T1000 (cell line): ENCODE measurements at places on chromosomes 1 and 21.

DNA sequence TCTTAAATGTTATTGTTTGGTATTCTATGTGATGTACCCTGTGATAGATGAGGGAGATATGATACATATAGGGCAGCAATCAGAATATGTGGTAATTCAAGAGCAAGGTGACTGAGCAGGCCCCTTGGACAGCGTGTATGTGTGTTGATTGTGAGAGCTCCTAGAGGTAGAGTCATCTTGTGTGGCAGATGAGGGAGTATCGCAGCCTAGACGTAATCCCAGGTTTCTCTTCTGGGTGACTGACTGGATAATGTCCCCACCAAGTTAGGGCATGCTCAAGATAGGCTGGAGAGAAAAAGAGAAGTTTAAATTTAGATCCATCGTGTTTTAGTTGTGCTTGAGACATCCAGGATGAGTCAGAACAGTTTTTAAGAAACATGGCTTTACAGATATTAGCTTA is 185.3 kb downstream of the ZP4 start:
- DNase-seq, result no peak

DNA sequence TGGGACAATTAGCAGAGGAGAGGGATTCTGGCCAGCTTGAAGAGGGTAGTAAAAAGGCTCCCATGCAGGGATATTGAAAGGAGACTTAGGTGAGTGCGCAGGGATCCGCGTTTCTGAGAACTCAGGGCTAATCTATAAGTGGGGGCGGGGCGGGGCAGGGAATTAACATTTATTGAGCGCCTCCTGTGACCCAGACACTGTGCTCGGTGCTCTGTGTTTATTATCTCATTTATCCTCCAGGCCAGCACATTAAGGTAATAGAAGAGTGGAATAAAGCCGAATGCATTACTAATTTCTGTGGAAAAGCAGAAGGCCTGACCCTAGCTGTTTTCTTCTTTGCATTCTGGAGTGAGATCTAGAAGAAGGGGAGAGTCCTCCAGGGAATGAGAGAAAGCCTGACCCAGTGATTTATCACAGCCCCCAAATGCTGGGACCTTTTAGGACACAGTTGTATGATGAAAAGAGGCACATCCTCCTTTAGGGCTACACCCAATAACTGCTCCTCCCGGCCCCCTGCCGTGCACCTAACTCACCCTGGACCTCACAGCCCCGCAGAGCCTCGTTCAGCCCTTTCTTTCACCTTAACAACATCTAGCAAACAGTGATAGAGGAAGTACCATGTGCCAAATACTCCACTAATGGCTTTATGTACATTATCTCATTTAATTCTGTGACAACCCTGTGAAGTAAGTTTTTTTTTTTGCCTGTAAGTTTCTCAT is 317.6 kb downstream of the PBX1 start:
- DNase-seq, result no peak

- DNase-seq, result no peak
These were observed 18.4 kb upstream of the REG4 start for GRCh38 chr1:119829625-119830024.

DNA sequence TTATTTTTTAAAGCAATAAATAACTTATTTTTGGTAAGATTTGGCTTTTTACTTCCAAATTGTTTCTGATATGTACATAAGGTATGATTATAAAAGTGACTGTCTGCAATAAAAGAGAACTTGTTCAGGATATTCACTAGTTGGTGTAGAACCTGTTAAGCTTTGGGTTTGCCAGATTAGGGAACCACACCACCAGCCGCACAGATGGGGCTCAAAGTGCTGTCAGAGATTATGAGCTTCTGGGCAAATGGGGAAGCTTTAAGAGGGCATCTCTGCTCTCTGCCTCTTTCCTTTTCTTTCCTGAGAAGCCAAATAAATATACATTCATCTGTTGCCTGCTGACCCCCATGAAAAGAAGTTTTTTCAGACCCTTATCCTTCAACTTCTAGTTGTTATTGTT is 25.4 kb downstream of the IVNS1ABP start:
- no peak for DNase-seq

GRCh38 chr1:23824711-23825075 is 536 bp downstream of the HMGCL start:
- DNase-seq, result no peak

DNA sequence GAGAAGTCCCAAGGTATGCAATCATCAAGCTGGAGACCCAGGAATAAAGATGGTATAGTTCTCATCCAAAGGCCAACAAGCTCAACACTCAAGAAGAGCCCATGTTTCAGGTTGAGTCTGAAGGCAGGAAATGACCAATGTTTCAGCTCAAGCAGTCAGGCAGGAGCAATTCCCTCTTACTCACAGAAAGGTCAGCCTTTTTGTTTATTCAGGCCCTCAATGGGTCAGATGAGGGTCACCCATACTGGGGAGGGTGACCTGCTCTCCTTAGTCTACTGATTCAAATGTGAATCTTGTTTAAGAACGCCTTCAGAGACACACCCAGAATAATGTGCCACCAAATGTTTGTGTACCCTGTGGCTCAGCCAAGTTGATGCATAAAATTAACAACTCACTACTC is 262.4 kb downstream of the USP25 start:
- DNase-seq, result no peak

DNA sequence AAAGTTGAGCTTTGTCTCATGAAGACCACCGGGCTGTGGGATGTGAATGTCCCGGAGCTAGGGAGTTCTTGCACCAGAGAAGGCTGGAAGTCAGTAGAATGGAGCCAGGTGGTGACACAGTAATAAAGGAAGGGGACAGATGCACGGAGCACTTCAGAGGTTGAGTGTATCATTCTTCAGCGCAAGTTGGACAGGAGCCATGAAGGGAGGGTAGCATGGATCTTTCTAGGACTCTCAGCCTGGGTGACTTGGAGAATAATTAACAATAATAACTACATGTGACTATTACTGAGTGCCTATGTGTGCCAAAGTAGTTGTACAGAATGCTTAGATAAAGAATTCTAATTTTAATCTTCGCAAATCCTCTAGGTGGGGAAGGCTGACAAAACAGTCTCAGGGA is 258.7 kb upstream of the AJAP1 start:
- no peak for DNase-seq

DNA sequence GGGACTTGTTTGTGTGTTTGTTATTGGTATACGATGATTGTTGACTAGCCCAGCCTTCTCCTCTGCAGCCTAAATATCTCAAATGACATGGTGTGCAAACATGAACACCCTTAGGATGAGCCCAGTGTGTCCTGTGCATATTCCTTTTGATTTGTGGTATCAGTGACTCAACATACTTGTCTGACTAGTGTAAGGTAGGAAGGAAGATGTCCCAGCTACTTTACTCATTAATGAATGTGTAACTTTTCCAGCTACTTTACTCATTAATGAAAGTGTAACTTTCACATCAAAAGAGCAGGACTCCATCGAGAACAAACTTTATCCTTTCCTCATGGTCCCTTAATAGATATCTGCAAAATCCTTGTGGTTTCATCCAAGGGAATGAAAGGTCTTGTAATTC is 2.7 kb upstream of the ZNF692 start:
- no peak for DNase-seq

GRCh38 chr1:212062832-212063438 is 27.4 kb downstream of the DTL start:
- DNase-seq, result no peak

DNA sequence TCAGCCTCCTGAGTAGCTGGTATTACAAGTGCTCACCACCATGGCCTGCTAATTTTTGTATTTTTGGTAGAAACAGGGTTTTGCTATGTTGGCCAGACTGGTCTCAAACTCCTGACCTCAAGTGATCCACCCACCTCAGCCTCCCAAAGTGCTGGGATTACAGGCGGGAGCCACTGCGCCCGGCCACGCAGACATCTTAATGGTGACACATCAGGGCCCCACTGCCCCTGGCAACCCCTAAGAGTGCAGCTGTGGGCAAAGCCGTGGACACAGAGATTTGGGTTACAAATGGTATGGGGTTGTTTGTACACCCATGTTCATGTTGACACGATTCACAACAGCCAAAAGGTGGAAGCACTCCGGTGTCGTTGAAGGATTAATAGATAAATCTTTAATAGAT is 29.8 kb downstream of the IFNGR2 start:
- DNase-seq, result no peak

- DNase-seq, result no peak
These were observed 9.5 kb upstream of the PADI3 start for GRCh38 chr1:17239420-17239819.

- no peak for DNase-seq
These were observed 766 bp downstream of the AGO4 start for GRCh38 chr1:35808450-35809113.

GRCh38 chr21:29419422-29419821 is 120.7 kb downstream of the BACH1 start:
- no peak for DNase-seq

- DNase-seq, result no peak
These were observed 38.7 kb downstream of the ALPL start for GRCh38 chr1:21547876-21548275.

DNA sequence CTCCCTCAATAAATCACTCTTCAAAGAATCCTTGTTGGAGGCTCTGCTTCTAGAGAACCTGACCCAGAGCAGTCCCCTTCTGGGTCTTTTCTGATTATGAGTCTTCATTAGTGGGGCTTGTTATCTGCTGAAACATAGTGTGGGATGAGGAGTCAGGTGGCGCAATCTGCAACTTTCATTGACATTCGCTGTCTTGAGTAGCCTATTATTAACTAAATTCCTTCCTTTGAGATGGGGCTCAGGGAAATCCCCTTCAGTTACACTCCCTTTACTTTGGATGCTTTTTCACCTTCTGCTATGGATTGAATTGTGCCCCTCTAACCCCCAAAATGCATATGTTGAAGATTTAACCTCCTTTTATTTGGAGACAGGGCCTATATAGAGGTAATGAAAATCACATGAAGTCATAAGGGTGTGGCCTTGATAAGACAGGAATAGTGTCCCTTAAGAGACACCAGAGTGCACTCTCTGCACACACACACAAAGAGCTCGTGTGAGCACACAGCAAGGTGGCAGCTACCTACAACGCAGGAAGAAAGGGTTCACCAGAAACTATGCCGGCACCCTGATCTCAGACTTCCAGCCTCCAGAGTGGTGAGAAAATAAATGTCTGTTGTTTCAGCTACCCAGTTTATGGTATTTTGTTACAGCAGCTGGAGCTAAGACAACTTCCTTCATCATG is 19.5 kb downstream of the DIO1 start:
- DNase-seq, result no peak
